ENCODE measurements at places on chromosomes 6 and 20.

DNA sequence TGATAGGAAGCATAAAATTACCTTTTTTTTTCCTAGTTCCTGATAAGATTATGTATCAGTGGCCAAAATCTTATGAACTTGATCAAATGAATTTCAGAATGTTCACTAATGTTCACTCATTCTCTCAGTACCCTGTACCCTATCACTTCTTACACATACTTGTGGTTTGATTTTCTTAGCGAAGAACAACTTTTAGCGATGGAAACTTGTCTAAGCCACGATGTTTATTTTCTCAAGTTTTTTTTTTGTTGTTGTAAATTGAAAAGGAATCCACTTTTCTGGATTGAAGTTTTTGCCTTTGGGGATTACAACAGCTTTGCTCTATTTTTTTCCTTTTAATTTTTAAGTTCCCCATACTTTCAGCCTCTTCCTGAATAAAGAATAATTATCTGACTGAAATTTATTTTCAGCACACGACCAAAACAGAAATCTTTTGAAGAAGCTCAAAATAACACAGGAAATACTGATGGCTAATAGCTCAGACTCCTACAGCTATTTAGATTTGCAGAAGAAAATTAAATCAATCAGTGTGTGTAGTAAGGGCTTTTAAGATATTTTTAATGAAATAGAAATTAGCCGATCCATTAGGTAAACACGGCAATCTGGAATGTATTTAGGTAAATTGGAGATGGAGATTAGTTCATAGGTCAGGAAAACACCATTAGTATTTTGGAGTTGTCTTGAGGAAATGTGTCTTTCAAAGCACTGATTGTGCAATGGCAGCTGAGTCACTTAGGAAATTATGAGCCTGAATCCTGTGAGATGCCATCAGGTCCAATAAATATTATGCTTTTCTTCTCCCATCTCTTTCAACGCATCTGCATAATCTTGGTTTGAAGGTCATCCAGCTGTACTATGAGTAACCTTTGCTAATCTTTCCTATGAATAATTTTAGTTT, 217.5 kb downstream of the GJA1 start:
- no peak for DNase-seq

GRCh38 chr20:9551808-9552550, 37.6 kb downstream of the LAMP5 start:
- DNase-seq, result no peak

DNA sequence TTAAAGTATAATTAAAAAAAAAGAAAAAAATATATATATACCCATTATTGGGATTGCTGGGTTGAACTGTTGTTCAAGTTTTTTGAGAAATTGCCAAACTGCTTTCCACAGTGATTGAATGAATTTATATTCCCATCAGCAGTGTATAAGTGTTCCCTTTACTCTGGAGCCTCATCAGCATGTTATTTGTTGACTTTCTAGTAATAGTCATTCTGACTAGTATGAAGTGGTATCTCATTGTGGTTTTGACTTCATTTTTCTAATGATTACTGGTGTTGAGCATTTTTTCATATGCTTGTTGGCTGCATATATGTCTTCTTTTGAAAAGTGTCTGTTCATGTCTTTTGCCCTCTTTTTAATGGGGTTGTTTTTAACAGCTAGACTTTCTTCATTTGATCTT, 1260.8 kb upstream of the GJE1 start:
- DNase-seq, result no peak

GRCh38 chr6:53833155-53833554, 38.4 kb downstream of the LRRC1 start:
- no peak for DNase-seq

- no peak for DNase-seq
These were observed 248.7 kb downstream of the ZNF217 start for GRCh38 chr20:53344891-53345290.

DNA sequence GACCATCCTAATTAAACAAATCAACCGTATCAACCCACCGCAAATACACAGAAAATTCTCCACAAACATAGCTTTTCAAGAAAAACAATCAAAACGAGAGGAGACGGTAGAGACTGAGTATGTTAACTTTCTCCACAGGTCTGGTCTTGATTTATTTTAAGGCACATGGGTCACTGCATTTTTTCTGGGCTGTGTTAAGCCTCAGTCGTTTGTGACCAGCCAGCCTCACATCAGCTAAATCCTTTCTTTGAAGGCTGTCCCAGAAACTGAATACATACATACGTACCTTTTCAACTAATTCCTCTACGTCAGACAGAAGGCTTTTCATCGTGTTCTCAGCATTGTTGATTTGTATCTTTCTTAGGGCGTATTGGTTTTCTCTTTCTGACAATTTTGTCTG, 69.4 kb downstream of the LAMA4 start:
- no peak for DNase-seq

- DNase-seq, result no peak
These were observed 82.2 kb downstream of the CHMP4B start for GRCh38 chr20:33893314-33893713.

- peak; percentile 71 for DNase-seq
These were observed 29.4 kb downstream of the UTRN start for GRCh38 chr6:144314562-144314961.

GRCh38 chr20:47011984-47012383, 117.3 kb downstream of the EYA2 start:
- DNase-seq, result no peak

DNA sequence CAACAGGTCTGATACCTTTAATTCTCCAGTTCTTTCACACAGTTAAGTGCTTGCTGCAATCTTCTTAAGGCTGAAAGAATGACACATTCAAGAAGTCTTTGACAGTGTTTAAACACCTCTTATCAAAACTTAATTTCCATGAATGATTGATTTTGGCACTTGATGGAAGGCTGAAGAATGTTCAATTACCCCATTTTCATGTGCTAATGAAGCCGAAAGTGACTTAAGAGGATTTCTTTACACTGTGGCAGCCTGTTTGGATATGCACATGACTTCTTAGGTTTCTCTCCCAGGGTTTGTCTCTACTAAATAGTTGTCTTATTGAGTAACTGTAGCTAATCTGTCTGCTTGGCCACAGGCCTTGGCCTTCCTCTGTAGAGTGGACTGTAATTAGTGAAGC, 81.1 kb upstream of the PRDM1 start:
- DNase-seq, result no peak

- no peak for DNase-seq
These were observed 29.3 kb upstream of the CTAGE9 start for GRCh38 chr6:131740161-131740560.

GRCh38 chr6:119148098-119148824, 69.8 kb upstream of the FAM184A start:
- peak; percentile 65 for DNase-seq

DNA sequence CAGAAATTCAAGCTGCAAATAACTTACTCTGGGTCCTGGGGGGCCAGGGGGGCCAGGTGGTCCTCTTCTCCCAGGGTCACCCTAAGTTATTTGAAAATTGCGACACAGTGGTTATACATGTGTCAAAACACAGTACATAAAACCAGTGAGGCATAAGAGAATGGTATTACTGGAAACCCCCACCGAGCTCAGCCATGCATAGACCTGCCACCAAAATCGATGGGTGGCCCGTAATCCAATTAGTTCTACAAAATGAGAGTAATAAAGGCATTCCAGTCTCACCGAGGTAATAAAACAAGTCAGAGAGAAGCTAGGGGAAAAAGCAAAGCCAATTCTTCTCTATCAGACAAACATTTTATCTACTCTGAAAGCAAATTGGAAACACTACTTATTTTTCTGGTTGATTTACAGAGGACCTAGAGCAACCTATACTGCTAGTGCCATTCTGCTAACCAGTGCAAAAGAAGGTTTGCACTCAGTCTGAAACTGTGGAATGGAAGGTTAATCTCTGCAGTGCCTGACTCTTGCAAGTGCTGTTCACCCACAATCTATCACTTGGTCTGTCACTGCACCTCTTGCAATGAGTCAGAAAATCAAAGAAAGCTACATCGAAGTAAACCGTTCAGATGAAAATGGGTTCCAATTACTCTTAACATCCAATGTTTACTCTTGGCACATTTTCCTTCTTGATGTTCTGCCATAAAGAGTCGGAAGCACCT, 32.4 kb downstream of the COL9A1 start:
- DNase-seq, result no peak

GRCh38 chr6:83480470-83480869, 31.9 kb upstream of the PRSS35 start:
- DNase-seq, result no peak

DNA sequence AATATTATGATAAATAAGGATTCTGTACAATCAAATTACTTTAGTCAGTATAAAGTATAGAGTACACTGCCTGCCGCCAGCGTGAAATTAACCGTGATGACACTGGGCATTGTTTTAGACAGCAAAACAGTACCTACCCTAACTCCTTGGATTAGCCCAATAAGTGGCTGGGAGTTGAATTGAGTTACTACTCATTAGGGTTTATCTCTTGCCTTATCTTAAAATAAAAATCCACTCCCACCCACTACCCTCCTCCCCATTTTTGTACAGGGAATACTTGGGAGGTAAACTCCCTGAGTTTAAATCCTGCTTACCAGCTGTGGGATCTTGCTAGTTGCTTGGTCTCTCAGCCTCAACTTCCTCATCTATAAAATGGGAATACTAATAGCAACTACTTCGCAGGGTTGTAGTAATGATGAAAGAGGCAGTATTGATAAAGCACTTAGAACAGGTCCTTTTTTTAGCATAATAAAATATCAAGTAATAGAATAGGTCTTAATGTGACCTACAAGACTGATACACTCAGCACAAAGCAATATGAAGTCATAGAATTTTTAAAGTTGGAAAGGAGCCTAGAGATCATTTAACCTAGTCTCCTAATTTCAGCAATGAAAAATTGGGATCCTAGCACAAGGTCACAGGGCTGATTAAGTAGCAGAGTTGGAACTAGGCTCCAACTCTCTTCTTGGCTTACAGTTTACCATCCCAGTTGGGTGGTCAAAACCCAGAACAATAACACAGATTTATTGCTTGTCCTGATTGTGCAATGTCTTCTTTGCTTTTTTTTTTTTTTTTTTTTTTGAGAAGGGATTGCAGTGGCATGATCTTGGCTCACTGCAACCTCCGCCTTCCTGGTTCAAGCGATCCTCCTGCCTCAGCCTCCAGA, 23.8 kb downstream of the PHACTR2 start:
- DNase-seq, result no peak

GRCh38 chr6:165718491-165718891, 55.5 kb upstream of the PDE10A start:
- no peak for DNase-seq

GRCh38 chr6:10140136-10140535, 274.7 kb downstream of the TFAP2A start:
- DNase-seq, result no peak

GRCh38 chr6:9254251-9254650, 818.9 kb upstream of the SLC35B3 start:
- DNase-seq, result no peak

DNA sequence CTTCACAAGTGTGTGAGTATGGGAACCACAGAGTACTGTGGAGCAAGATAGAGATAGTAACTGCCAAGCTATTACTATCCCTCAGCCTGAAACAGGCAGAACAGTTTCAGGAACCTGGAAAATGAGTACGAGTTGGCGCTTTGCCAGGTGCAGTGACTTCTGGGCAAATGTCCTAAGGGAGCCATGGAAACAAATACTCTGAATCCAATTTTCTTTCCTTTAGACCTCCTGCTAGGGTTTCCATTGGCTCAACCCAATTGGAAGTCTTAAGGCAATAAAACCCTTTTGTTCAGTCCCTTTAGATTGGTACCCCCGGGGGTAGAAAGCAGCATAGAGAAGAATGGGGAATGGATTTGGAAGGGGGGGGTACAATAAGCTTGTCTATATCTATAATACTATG, 205.0 kb upstream of the EPHA7 start:
- DNase-seq, result peak; percentile 7

All from LNCaP clone FGC (cell line).